ENCODE measurements at places on chromosomes 4 and X.

GRCh38 chr4:160831165-160831922 lies 1332.5 kb downstream of the FSTL5 start:
- DNase-seq, result no peak

DNA sequence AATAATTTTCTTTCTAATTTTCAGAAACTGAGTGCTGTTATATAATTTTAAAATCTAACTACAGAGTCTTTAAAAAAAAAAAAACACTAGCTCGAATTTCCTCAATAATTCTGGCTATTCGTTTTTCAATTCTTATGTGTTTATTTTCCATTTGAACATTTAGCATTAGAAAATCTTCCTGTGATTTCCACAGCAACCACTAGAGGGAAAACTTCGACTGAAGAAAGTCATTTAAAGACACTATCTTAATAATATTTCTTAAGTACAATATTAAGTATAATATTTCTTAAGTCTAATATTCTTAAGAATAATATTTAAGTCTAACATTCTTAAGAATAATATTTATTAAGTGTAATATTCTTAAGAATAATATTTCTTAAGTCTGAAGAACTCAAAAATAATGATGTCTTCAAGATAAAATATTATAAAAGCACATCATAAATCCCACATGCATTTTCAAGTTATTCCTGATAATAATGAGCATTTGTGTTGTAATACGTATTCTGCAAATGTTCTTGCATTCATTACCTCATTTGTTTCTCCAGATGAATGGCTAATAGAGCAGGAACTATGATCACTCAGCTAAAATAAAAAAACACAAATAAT lies 118.4 kb upstream of the WDR17 start:
- peak; percentile 31 for DNase-seq

GRCh38 chrX:41952102-41952501 lies 28.7 kb upstream of the CASK start:
- no peak for DNase-seq

- DNase-seq, result peak; percentile 89
Observed at GRCh38 chr4:1347410-1347864, 429 bp downstream of the UVSSA start.

DNA sequence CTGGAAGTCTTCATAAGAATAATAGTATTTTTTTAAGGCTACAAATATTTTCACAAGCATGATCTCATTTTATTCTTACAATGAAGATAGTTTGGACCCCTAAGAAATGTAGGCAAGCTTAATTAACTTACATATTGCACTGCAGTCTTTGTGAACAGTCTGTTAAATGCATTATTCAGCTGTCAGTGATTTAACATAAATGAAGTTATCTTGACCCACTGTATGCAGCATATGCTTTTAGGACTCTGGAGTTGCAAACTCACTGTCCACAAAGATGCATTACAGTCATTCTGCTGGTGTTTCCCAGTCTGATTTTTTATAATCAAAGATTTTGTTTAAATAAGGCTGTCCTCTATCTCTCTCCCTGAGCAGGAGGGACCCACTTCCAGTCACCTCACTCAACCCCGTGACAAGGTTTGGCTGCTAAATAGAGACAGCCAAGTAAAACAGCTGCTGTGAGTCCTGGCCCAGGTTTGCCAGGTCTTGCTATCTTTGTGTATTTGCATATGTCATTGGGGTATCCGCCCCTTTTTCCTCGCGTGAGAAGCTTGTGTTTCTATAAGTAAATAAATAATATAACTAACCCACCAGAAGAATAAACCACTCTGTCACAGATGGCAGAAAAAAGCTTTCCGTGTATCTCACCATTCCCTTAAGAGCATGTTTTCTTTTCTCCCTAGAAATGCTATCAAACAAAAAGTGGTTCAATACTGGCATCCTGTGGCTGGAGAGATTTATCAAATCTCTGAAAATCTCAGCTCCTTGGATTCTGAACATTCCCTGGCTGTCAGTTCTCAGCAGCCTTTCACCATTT lies 67.0 kb downstream of the SLC7A11 start:
- DNase-seq, result peak; percentile 38

DNA sequence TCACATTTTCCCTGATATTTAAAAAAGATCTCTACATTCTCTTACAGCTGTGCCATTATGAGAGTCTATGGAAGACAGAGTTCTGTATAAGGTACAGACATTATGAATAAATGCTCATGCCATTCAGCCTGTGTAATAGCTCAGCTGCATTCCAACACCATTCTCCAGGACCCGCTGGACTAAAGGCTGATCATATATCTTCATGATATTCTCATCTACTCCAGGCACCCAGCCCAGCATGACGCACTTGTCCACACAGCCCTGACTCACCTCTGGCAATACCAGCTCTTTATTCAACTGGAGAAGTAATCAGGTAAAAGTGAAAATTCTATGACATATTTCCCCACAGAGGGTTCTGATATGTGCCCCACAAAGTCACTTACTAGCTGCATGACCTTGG lies 437.5 kb upstream of the FGF16 start:
- DNase-seq, result no peak

- DNase-seq, result no peak
Observed at GRCh38 chrX:45006002-45006800, 133.2 kb downstream of the KDM6A start.

- DNase-seq, result no peak
Observed at GRCh38 chr4:89140168-89140759, 28.9 kb downstream of the TIGD2 start.

GRCh38 chrX:119226446-119226845 lies 9.6 kb upstream of the PGRMC1 start:
- DNase-seq, result no peak

DNA sequence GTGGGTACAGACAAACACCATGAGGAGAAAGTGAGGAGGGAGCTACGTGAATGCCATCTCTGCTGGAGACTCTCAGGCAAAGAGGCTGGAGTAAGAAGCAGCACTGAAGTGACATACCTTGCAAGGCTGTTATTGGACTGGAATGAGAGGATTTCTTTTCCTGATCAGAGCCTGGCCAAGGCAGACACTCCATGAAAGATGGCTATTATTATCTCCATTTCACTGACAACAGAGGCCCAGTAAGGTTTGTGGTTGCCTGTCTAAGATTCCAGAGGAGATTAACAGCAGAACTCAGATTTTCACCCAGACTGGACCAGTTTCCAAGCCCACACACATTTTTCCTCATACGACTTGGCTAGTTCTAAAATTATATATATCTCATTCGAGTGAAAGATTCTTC lies 162.0 kb upstream of the EOLA2 start:
- no peak for DNase-seq

DNA sequence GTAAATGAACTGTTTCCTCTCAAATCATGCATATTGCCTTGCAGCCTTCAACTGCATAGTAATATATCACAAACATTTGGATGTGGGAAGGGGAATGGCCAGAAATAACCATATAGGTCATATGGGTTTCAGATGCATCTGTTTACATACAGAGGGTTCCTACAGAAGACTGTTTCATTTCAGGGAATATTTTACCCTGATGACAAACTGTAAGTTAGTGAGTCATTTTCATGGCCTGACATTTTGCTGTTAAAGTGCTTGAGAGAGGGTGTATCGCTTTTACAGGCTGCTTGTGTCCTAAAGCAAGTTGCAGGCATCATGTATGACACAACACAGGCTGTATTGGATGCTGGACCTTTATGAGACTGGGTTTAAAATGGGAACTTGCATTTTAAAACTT lies 25.5 kb upstream of the AMOT start:
- DNase-seq, result peak; percentile 75

DNA sequence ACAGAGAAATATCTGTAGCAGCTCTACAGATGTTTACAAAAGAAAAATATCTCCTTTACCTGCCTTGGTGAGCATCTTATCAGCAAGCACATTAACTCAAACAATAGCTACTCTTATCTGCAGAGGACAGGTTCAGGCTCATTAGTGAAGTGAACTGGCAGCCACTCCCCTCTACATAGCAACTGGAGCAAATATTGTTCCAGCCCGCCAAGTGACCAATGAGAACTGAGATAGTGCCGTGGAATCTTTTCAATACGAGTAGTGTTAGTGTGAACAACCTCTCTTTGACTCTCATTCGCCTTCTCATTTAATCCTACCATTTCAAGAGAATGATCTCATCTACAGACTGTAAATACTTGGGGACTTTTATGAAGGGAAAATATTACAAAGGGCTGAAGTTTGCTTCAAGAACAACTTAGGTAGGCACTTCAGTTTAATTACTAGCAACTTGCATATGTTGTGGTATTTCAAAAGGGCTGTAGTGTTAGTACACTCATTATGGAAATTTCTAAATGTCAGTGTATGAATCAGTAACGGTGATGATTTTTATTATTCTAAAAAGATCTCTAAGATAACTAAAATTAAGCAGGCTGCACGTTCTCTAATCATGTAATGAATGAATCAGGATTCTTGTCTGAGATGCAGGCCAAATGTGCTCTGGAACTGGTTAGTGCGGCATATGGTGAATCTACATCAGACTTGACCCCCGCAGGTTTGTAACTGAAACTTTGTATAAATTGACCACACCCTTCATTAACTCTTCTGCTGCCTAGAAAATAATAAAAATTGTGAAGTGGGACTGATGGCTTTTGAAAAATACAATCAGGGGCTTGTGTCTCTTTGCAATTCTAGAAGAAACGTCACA lies 72.4 kb downstream of the PALLD start:
- DNase-seq, result no peak

DNA sequence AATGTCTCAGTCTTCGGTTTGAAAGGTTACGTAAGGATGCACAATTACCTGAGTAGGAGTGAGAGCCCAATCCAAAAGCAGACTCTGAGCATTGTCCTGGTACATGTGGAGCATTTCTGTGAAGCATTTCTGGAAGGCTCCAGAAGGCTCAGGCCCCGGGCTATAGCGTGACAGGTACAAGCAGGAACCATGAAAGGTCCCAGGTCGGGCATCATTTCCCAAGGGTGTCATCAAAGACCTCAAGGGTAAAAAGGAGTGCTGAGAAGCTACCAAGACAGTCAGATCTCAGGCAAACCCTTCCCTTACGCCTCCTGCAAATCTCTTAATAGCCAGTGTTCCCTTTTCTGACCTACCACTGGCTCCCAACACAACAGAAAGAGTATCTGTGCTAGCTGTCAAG lies 30.8 kb downstream of the GPC4 start:
- DNase-seq, result no peak

- no peak for DNase-seq
Observed at GRCh38 chr4:117434424-117434823, 349.0 kb upstream of the TRAM1L1 start.

- DNase-seq, result peak; percentile 30
Observed at GRCh38 chr4:138034871-138035270, 207.3 kb downstream of the SLC7A11 start.

GRCh38 chr4:113641025-113641431 lies 120.5 kb downstream of the CAMK2D start:
- DNase-seq, result no peak

DNA sequence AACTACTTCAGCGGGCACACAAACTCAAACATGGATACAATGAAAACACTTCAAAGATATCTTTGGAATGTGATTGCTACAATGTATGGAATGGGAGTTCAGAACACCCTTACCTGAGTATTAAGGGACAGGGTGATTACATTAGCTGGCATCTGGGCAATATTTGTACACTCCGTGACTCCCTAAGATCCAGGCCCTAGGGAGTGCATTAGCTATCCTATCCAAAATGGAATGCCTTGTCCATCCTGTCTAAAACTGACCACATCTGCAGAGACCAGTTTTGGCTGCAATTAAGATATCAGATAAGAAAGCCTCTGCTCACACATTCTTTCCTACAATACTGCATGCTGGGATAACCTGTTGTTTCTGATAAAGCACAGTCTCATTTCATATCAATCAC lies 176.6 kb upstream of the EMCN start:
- no peak for DNase-seq

- no peak for DNase-seq
Observed at GRCh38 chr4:147760695-147761094, 28.8 kb downstream of the ARHGAP10 start.

GRCh38 chr4:176123710-176124407 lies 58.2 kb downstream of the WDR17 start:
- DNase-seq, result peak; percentile 20

GRCh38 chr4:153159728-153160221 lies 44.5 kb upstream of the TRIM2 start:
- DNase-seq, result peak; percentile 58

DNA sequence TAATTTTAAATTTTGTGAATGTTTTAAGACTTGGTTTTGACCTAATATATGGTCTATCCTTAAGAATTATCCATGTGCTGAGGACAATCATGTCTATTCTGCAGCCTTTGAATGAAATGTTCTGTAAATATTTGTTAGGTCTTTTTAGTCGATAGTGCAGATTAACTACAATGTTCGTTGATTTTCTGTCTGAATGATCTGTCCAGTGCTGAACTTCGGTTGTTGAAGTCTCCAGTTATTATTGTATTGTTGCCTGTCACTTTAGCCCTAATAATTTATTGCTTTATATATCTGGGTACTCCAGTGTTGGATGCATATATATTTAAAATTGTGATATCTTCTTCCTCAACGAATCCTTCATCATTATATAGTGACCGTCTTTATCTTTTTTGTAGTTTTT lies 218.3 kb upstream of the ZC4H2 start:
- DNase-seq, result no peak

DNA sequence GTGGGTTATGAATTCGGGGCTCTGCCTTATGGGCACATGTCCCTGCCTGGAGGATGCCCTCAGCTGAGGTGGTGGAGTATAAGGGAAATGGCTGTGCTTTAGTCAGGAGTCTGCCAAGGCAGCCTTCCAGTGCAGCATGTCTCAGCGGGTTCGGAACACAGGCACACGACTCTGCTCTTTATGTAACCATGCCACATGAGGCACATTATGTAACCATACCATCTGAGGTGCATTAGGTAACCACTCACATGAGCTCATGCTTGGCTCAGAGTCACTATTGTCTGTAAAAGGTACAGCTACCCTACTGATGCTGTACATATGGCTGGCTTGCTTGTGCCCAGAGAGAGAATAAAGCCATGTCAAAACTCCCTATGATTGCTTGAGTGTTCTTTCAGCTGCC lies 723.6 kb downstream of the TRAM1L1 start:
- no peak for DNase-seq

- no peak for DNase-seq
Observed at GRCh38 chr4:57320849-57321248, 210.7 kb upstream of the IGFBP7 start.

DNA sequence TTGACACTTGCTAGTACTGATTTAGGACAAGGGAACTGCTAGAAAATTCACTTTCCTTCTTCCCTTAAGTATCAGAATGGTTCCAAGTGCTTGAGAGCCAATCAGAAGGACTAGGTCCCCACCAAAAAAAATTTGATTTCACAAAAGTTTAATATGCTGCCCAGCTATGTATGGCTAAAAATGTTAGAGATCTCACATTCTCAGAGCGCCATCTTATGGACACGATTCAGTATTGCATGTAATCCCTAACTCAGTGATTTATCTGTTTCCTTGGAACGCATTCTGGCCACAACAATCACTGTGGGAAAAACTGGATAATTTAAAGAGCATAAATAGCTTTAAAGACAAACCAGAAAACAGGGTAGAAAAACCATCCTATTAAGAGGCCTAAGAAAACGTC lies 255.1 kb upstream of the GPC4 start:
- DNase-seq, result peak; percentile 41

Data from mesenchymal stem cell (in vitro differentiated cells and primary cell).